H4 (cell line): ENCODE measurements at places on chromosomes 5 and 9. TPM values are rescaled to one million over a fixed set of nuclear protein-coding genes. Genes with fewer than 3 reads are reported as not detected.

Gene COL23A1
- 0.08 TPM in 1 of 2 replicates, not detected in the other for total RNA-seq

Gene MSX2
- 71.1 and 73.6 TPM in 2 replicates for total RNA-seq

Gene PHPT1
- total RNA-seq: 100 and 119 TPM in 2 replicates

Gene IL33
- not detected in 2 replicates for total RNA-seq

Gene CCL21
- not detected in 2 replicates for total RNA-seq

Gene BHMT2
- total RNA-seq: not detected in 2 replicates

Gene LCP2
- total RNA-seq: 0.68 and 2.7 TPM in 2 replicates

DNA sequence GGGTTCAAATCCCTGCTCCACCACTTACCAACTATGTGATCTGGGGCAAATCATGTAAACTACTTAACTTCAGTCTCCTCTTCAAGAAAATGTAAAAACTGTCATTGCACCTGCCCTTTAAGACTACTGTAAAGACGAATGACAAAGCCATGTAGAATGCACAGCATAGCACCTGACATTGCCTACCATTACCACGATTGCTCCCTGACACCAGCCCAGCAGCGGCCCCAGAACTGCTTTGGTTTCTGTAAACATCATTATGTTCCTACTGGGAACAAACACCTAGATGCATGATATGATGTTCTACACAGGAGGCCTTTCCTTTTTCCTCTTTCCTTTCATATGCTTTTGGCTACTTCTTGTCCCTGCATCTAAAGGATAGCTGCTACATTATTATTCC is 23.1 kb upstream of the PLPP6 start:
- DNase-seq: no peak

- DNase-seq: no peak
These were observed 140.9 kb downstream of the RGS3 start for GRCh38 chr9:113604393-113604792.

DNA sequence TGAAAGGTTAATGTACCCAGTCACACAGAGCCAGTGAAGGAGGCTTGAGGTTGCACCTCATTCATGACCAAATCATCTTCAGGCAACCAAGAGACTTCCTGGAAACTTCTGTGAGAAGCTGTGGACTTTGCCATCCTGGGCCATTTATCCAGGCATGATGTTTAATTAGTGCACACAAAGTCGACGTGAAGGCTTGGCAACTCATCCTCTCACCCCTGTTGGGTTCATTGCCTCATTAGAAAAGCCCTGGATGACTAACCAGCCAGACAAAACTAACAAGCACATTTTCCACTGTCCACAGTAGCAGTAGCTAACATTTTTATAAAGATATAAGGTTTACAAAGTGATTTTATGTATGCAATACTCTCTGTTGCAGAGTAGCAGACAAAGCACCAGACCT is 65.7 kb upstream of the ZNF462 start:
- no peak for DNase-seq

- DNase-seq: no peak
These were observed 13.0 kb downstream of the CCNH start for GRCh38 chr5:87399720-87400119.

GRCh38 chr9:2299156-2299842 is 284.2 kb downstream of the SMARCA2 start:
- DNase-seq: no peak

- no peak for DNase-seq
These were observed 190.1 kb upstream of the ZNF608 start for GRCh38 chr5:124936626-124936933.

DNA sequence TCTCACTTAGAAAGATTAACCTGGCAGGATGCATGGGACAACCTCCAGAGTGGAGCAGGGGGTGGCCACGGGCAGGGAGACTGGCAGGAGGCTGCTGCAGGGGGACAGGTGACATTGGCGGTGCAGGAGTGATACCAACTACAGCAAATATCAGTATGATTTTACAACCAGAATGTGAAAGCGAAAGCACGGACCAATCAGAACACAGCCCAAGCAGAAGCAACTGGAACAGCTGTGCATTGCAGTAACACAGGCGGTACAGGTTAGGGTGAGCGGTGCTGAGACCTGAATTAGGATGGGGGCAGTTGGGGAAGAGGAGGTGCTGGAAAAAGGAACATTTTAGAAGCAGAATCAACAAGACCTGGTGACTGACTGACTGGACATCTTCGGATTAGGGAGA is 29.3 kb downstream of the POLR1E start:
- DNase-seq: no peak

DNA sequence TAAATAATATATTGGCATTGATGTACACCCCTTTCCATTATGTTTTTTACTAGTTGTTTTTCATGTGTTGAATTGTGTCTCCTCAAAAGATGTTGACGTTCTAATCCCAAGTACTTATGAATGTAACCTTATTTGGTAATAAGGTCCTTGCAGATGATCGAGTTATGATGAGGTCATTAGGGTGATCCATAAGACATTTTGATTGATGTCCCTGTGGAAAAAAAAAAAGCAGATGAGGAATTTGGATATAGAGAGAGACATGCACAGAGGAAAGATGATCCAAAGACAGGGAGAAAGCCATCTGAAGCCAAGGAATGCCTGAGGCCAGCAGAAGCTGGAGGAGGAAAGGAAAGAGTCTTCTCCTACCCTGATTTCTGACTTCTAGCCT is 632.7 kb downstream of the TLR4 start:
- DNase-seq: no peak

GRCh38 chr5:170105642-170106611 is at the start of gene FOXI1:
TSS of gene FOXI1 (plus strand) at chr5:170105897. CDS start at chr5:170105958, 61 bp downstream.
- no peak for DNase-seq

- no peak for DNase-seq
These were observed 52.1 kb upstream of the PAPPA start for GRCh38 chr9:116101516-116101915.

DNA sequence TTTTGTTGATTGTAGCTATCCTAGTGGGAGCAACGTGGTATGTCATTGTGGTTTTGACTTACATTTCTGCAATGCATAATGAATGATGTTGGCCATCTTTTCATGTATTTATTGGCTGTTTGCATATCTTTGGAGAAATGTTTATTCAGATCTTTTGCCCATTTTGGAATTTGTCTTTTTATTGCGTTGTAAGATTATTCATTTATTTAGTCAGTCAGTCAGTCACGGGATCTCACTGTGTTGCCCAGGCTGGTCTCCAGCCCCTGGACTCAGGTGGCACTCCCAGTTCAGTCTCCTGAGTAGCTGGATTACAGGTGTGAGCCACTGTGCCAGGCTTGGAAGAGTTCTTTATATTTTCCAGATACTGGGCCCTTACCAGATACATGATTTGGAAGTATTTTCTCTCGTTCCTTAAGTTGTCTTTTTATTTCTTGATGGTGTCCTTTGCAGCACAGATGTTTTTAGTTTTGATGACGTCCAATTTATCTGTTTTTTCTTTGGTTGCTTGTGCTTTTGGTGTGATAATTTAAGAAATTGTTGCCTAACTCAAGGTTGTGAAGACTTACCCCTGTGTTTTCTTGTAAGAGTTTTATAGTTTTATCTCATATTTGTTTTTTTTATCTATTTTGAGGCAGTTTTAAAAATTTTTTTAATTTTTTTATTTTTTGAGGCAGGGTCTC is 67.1 kb downstream of the EHMT1 start:
- no peak for DNase-seq

GRCh38 chr5:62977661-62978060 is 399.0 kb downstream of the LRRC70 start:
- DNase-seq: no peak

GRCh38 chr5:27474047-27474309 is 435.6 kb upstream of the CDH9 start:
- no peak for DNase-seq

DNA sequence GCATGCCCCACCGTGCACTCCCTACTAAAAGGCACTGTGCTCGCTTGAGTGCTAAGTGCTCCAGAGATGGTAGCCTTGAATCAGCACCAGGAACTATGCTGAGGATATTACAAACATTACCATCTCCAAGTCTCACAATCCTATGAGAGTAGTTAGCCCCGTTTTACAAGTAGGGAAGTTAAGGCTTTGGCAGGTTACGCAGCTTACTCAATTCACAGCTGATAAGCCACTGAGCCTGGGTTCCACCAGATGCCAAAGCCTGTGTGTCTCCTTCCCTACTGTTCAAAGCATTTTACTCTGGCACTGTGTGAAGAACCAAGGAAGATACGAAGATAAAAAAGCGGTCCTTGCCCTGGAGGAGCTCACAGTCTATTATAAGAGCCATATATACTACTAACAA is 216.2 kb downstream of the EBF1 start:
- DNase-seq: no peak

GRCh38 chr5:77076961-77077828 is 9.9 kb downstream of the ZBED3 start:
- no peak for DNase-seq

DNA sequence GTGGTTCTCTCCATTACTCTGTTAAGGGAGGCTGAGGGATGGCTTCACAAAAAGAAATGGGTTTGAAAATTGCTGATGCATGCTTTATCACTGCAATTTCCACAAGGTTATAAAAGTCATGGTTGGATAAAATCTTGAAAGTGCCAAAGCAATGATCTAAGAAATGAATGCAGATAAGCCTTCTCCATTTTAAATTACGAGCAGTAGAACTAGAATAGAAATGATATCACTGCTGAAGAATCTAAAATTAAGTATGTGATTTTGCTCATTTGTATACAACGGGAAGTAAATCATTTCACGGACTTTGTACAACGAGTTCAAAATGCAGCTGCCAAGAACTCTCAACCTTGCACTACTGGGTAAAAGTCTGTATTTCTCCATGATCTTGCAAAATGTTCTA is 299.0 kb downstream of the PRELID2 start:
- DNase-seq: no peak

DNA sequence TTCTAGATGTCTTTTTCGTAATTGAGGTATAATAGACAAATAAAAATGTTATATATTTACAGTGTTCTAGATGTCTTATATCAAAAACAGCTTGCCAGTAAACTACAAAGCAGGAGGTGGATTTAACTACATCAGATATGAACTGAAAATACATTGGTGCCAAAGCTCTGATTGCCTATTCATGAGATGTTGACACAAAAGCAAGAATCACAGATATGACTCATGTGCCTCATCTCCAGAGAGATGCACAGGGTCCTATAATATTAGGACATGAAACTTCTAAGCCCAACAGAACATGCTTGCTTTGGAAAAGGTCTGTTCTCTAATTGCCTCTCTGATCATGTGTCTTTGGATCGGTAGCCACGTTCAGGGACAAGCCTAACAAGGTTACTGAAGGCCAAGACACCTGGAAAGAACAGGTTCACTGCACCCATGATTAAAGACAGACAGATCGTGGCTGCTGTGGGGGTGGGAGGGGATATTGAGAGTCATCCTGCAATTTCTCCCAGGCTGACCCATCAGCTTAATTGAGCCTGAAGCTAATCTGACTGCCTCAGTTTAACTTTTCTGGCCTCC is 16.8 kb downstream of the ABCA1 start:
- no peak for DNase-seq

DNA sequence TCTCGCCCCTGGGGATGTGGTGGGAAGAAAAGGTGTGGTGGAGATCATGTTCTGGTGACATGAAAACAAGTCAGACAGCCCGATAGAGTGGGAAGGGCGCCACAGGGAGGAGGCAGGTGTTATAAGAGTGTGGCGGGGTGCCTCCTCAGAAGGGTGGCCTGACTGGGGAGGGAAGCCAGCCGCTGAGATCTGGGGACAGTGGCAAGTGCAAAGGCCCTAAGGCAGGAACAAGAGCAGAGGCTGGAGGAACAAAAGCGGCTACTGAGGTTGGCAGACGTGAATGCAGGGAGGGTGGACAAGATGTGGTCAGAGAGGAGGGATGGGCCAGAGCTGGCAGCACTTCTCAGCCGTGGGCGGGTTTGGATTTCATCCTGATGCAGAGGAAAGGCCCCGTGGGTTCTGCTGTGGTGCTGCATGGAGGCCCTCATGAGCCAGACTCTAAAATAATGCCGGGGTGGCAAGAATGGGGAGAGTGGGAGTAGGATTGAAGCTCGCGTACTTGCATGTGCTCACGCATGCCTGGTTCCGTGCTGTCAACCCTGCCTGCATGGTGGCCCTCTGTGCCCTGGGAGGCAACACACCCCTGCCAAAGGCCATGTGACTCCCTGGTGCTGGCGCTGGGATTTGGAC is 89.2 kb downstream of the MVB12B start:
- DNase-seq: no peak

GRCh38 chr5:94481059-94481458 is 137.3 kb downstream of the KIAA0825 start:
- DNase-seq: no peak

DNA sequence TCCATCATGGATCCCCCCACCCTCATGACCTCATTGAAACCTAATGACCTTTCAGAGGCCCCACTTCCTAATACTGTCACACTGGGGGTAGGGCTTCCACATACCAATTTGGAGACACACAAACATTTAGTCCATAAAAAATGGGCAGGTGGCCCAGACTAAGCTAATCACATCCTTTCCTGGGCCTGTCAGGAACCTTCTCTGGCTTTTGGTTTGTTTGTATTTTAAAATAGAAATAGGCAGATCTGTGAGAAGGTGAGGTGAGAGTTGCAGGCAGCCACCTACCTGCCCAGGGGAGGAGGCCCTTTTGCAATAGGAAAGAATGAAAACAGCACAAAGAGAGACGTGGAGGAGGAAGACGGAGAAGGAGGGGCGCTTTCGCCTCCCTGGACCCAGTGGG is 90.2 kb upstream of the BOD1 start:
- DNase-seq: no peak

- DNase-seq: peak; percentile 89
These were observed 1.1 kb upstream of the JADE2 start for GRCh38 chr5:134524272-134524825.

DNA sequence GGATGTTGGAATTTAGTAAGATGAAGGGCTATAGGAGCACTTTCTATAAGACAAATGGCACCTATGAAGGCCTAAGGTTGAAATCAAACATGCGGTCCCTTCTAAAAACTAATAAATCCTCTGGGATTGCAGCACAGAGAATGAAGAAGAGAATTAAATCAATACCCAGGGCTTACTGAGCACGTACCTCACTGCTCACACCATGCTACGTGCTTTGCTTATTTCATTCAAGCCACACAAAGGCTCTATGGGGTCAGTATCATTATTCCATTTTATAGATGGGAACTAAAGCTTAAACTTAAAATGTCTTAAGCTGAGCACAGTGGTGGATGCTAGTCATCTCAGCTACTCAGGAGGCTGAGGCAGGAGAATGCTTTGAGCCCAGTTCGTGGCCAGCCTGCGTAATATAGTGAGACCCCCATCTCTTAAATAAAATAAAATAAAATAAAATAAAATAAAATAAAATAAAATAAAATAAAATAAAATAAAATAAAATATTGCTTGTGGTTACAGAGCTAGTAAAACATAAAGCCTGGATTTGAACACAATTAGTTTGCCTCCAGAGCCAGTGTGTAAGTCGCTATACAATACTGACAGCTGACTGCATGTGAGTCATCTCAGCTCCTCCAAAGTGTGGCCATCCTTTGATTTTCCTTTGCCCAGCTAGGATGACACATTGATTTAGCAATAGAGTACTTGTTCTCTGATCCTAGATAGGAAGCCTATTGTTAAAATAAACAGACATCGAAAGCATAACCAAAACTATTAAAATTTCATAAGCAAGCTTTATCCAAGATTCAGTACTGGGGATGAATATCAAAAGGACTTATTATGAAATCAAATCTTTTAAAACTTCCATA is 20.9 kb upstream of the DPYSL3 start:
- peak; percentile 73 for DNase-seq
